ENCODE measurements at places on chromosomes 3 and 15.

- DNase-seq = no peak
Measured at GRCh38 chr3:37058117-37058516, 64.8 kb downstream of the MLH1 start.

DNA sequence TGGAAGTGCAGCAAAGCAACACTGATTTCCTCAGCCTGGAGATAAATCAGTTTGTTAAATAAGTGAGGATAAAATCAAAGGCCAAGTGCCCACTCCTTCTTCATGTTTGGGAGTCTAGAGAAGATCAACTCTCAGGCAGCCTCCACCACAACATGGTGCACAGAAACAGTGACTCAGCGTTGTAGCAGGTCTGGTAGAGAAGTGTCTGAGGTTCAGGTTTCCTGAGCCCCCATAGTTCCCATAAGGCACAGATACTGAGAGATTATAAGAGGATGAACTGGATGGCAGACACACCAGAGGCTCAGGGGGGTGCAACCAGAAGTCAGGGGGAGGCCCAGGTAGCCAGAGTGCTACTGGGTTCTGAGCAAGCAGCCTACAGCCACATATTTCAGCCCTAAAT, 166.7 kb downstream of the FRMD5 start:
- DNase-seq = no peak

DNA sequence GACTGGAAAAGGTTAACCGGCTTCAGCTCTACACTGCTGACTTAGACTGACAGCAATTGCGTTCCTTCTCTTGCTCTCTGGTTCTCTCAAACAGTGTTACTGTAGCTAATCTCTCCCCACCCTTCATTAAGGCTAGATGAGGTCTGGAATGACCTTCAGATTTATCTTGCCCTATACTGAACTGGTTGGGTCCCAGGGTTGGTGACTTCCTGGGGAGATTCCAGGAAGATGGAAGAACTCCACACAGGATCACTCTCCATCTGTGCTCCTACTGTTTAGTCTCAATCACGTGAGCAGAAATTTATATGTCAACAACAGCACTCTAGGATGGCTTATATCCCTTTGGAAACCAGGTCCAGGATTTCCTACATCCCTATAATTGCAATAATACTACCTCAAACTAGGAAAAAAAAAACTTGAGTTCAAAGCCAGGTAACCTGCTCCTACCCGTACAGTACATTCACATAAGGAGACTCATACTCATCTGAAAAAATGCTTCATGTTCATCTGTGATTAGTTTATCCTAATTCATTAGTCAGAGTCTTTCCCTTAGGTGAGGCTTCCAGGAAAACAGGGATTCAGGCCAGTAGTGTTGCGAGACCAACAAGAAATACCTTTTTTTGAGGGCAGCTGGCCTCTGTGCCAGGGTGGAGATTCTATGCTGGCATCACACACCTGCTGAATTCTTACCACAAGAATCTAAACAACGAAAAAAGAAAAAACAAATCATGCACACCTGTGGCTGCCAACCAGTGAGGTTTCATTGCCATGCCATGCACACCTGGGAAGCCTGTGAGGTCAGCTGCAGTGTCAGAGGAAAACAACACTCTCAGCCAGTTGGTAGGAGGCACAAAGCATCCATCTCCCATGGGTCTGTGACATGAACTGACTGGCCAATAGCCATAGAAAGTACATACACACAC, 297.3 kb downstream of the MECOM start:
- DNase-seq = no peak

GRCh38 chr3:69235882-69236281, 113.5 kb upstream of the LMOD3 start:
- no peak for DNase-seq

DNA sequence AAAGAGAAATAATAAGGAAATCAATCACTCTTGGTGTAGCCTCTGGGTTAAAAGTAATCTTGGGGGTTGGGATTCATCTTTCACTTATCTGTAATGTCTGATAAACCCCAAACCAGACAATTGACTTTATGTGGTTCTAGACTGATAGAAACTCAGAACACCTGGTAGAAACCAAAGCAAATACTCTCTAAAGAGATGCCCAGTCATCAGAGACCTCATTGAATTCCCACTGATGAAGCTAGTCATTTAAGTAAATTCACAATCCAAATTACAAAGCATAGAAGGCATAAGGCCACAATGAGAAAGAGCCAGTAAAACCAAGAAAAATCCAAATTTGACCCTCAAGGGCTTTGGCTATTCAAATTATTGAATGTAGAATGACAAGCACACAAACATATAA, 250.6 kb downstream of the MBNL1 start:
- no peak for DNase-seq

GRCh38 chr15:36172955-36173354, 406.5 kb upstream of the CDIN1 start:
- DNase-seq = no peak

DNA sequence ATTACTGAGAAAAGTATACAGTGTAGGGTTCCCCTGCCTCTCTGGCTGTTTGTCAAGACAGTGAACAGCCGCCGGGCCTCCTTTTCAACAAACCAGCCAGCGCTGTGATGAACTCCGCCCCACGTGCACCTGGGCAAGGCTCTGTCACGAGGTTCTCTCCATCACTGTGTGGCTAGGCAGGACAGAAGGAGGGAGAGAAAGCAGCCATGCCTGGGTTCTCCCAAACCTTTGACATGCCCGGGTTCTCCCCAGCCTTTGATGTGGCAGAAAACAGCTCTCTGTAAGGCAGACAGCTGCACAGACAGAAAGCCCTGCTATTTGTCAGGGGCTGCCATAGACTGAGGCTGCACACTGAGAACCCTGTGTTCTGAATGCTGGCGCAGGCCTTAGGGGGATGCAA, 101.4 kb upstream of the TRPM1 start:
- DNase-seq = no peak

DNA sequence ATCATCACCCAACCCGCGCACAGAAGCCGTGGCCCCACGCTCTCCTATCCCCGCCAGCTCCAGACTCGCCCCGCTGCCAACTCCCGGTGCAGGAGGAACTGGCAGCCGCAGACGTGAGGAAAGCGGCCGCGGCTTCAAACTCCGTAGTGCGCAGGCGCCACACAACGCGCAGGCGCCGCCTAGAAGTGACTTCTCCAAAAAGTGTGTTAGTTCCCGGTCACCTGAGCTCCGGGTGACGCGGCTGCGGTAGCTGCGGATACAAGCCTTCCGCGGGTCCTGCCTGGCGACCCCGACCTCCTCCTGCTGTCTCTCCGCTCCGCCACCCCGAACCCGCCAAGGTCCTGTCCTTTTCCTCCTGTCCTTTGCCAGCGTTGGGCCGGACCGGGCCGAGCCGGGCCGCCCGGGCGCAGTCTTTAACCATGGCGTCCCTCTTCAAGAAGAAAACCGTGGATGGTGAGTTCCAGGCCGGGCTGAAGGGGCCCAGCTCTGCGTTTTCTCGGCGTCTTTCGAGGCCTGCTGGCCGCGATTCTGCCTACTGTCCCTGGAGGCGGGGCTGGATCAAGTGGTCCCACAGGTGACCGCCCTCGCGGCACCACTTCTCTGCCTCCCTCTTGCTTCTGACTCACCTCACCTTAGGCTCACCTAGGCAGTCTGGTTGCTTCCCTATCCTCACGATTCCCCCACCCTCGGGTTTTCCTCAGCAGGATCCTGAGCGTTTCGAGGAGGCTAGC, at the start of gene CHMP2B:
Gene CHMP2B, plus strand, starts transcription at position 206 of the 731 bp plus-strand sequence. Its CDS starts 214 bp downstream, at position 420.
- DNase-seq = peak; percentile 77

DNA sequence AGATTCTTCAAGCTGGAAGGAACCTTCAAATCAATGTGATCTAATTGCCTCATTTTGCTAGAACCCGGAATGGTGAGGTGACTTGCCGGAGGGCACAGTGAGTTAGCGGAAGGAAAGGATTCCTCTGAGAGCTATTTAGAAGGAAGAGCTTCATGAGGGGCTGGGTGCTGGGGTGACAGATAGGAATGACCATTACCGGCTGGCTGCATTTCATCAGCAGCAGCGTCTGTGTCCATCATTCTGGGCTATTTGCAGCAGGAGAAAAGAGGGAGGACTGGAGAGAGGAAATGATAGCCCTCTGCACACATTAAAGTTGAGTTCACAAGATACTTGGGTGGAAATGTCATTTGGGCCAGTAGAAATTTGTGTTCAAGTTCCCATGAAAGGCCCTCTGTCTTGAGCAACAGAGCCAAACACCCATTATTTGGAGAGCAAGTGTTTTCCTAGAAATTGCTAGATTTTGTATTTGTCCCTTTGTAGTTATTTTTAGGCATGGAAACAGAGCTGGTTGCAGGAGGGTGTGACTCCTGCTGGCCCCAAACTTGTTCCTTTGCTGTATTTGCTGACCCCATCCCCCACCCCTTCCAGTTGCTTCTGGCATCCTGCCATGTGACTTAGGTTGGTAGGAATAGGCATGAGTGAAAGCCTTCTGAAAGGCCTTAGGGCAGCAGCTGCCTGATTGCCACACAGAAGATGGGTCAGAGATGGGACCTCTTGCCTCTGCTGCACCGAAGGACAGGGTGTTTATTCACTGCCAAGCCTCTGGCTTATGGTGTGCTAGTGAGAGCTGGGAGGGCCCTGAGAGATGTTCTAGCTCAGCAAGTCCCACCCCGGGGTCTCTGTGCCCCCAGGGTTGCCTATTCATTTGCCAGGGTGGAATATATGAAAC, 87.5 kb upstream of the PLXNA1 start:
- DNase-seq = no peak

DNA sequence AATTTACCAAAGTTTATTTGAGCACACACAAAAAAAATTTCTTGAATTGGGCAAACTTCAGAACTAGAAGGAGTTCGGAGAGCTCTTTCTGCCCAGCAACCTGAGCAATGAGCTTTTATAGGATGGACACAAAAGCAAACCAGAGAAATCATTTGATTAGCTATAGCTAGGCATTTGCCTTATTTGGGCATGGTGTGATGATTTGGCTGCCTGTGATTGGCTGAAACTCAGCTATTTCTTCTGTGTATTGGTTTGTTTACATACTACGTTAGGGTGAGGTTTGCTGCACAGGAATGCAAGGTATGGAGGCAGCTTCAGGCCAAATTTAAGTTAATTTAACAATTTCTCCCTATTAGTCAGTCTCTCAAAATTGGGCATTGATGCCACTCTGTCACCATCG, 65.1 kb downstream of the NEK11 start:
- no peak for DNase-seq

DNA sequence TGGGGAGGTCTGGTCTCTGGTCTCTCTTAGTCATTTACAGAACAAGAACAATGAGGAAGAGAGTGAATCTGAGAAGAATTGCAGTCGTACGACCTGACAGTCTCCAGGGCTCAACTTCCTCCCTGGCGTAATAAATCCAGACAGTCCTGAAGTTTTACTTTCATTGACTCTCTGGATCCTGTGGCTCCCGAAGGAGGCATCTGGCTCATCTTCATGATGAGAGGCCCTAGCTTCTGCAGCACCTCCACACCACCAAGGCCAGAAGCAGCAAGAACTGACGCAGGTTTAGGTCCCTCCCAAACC, 11.8 kb upstream of the CYFIP1 start:
- no peak for DNase-seq

DNA sequence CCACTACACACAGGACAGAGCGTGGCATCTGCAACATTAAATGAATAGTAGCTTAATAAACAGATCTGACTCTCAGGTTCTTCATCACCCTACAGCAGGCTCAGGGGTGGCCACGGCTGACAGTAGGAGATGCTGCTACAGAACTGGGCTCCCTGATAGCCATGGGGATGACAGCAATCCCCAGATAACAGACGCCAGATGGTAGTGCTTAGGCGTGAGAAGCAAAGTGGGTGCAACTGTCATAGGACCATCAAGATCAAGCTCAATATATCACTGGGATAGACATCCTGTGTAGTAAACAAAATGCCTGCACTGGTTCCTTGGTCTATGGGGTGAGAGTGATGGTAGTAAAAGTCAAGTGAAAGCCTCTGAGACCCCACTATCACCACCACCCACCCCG, 2.6 kb upstream of the TPRA1 start:
- DNase-seq = no peak

- DNase-seq = no peak
Measured at GRCh38 chr3:197550489-197550888, 5.3 kb downstream of the BDH1 start.
